Activated CD4-positive, alpha-beta T cell treated with anti-CD3 and anti-CD28 coated beads, Interleukin-2, amount 10 ng/mL, durations not matched to agents 7 days and 5 days (primary cell): ENCODE measurements at places on chromosomes 3 and 15. TPM values are rescaled to one million over a fixed set of nuclear protein-coding genes. Genes with fewer than 3 reads are reported as not detected.

The SEMA3G gene
- total RNA-seq = not detected

The SCAANT1 gene
- total RNA-seq = not detected

The GPR27 gene
- 1.2 TPM for total RNA-seq

The CGNL1 gene
- not detected for total RNA-seq

The TTC21A gene
- 3.8 TPM for total RNA-seq

The MUC13 gene
- not detected for total RNA-seq

The RPL39L gene
- total RNA-seq = 20.4 TPM

The XYLB gene
- total RNA-seq = 7.0 TPM

The MAN2A2 gene
- total RNA-seq = 77.4 TPM

The TNIK gene
- 56.9 TPM for total RNA-seq

The CHP1 gene
- 61.1 TPM for total RNA-seq

The EIF2A gene
- total RNA-seq = 68.3 TPM

The PDZRN3 gene
- not detected for total RNA-seq

The SETD2 gene
- 44.4 TPM for total RNA-seq

The SV2B gene
- 0.02 TPM for total RNA-seq

The CKMT1B gene
- not detected for total RNA-seq

The DUOX2 gene
- not detected for total RNA-seq

The TGFBR2 gene
- total RNA-seq = 77.8 TPM

The ISLR2 gene
- not detected for total RNA-seq

The ADAMTS9 gene
- not detected for total RNA-seq

The CPN2 gene
- not detected for total RNA-seq

The POLR2M gene
- total RNA-seq = 63.8 TPM

The TBC1D21 gene
- total RNA-seq = not detected

The HHLA2 gene
- 3.0 TPM for total RNA-seq

The FGD5 gene
- 0.15 TPM for total RNA-seq

The TIGIT gene
- 5.7 TPM for total RNA-seq

The SPINT1 gene
- 1.7 TPM for total RNA-seq

The KCNMB3 gene
- 1.1 TPM for total RNA-seq

The PPM1L gene
- 5.8 TPM for total RNA-seq

The PLCD1 gene
- total RNA-seq = 18.3 TPM

The GP5 gene
- 1.1 TPM for total RNA-seq
